Stimulated activated naive CD8-positive, alpha-beta T cell treated with anti-CD3 and anti-CD28 coated beads, Interleukin-15, Interleukin-2, amounts not matched to agents 100 U/mL and 50 U/mL, for 24 hours (primary cell): ENCODE measurements at places on chromosomes 3 and 15.

DNA sequence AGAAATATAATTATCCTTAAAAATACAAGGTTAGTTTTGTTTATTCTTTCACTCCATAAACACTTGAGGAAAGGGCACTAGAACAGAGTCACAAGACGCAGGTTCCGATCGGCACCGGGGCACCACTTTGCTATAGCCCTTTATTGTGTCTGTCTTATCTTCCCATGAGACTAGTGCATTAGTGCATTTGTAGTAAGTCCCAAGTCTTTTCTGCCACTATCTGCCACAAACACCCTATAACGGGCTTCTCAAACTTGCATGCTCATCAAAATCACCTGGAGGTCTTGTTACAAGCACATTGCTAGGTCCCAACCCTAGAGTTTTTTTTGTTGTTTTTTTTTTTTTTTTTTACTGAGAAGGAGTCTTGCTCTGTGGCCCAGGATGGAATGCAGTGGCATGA lies 213.1 kb downstream of the FOXP1 start:
- no peak for DNase-seq

DNA sequence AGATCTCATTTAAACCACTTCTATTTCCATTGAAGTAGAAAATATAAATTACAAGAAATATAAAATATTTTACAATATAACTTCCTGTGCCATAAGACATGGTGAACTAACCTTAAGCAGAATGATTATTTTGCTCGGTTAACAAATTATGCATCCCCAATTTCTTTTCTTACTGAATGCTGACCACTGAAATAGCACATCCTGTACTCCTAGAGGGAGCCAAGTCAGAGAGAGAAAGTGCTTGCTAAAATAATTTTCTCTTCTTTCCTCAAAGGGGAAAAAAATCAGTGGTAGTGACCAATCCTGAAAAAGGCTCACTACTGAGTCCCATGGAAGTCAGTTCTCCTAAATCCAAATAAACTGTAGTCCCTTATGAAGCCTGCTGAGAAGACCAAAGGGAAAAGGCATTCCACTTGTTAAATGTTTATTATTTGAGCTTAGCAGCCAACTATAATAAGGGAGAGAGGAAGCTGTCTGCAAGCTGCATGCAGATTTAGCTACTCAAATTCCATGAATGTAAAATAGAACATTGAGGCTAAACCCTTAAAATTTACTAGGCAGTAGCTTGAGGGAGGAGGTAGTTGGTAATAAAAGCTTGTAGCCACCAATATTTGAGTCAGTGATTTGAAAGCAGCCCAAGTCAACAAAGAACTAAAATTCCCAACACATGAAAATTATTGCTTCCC lies 33.1 kb downstream of the CEP152 start:
- DNase-seq: no peak

GRCh38 chr3:117626577-117626976 lies 917.0 kb downstream of the TUSC7 start:
- no peak for DNase-seq

DNA sequence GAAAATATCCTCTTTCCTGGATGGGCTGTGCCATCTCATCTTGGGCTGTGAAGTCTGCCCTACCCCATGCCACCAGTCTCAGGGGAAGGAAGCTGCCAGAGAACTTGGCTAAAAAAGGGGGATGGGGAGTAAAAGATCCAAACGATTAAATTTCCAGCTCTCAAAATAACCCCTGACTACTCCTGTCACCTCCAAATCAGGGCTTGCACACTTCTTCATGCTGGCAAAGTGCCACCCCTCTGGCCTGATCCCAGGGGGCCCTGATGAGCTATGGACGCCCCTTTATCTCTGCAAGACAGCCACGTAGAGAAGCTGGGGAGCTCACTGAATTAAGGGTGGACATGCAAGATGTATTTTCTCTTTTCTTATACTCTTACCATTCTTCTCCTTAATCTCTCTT lies 1.2 kb upstream of the MLF1 start:
- DNase-seq: no peak

DNA sequence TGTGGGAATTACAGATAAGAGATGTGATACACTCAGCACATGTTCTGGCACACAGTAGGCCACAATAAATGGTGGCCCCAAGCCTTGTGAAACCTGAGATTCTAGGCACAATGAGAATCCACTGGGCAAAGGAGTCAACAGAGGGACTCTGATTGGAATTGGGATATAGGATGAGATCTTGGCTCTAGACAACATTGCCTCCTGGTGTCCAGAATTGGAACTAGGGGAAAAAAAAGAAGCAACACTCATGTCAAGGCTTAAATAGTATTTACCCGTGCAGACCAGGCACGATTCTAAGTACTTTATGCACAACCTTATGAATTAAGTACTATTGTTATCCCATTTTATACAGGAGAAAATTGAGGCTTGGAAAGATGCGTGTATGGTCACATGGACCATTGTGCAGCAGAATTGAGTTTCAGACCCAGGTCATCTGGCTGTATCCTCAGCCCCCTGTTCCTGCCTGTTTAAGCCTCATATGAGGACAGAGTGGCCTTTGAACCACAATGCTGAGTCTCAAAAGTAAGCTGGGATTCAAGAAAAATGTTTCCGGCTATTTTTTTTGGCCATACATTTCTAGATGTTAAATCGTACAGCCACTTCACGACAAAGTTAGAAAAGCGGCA lies 124.8 kb downstream of the SV2B start:
- DNase-seq: no peak

GRCh38 chr15:32106401-32107381 lies 76.4 kb downstream of the CHRNA7 start:
- no peak for DNase-seq

DNA sequence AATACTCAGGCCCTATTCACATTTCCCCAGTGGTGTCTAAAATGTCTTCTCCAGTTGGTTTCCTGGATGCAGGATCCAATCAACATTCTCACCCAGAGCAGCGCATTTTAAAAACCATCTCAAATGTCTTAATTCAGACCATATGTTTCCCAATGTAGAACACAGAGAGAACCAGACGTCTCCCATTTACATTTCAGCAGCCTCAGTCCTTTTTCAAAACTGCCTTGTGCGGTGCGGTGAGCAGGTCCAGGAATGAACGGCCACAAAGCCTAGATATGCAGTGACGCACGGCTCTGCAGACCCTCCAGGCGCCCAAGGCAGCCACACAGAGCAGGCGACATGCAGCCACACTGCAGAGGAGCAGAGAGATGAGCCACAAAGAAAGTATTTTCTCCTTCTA lies 66.1 kb upstream of the MEX3B start:
- DNase-seq: no peak

GRCh38 chr3:86257955-86258641 lies 732.9 kb downstream of the VGLL3 start:
- DNase-seq: no peak

GRCh38 chr3:72591522-72592421 lies 256.5 kb downstream of the SHQ1 start:
- no peak for DNase-seq

DNA sequence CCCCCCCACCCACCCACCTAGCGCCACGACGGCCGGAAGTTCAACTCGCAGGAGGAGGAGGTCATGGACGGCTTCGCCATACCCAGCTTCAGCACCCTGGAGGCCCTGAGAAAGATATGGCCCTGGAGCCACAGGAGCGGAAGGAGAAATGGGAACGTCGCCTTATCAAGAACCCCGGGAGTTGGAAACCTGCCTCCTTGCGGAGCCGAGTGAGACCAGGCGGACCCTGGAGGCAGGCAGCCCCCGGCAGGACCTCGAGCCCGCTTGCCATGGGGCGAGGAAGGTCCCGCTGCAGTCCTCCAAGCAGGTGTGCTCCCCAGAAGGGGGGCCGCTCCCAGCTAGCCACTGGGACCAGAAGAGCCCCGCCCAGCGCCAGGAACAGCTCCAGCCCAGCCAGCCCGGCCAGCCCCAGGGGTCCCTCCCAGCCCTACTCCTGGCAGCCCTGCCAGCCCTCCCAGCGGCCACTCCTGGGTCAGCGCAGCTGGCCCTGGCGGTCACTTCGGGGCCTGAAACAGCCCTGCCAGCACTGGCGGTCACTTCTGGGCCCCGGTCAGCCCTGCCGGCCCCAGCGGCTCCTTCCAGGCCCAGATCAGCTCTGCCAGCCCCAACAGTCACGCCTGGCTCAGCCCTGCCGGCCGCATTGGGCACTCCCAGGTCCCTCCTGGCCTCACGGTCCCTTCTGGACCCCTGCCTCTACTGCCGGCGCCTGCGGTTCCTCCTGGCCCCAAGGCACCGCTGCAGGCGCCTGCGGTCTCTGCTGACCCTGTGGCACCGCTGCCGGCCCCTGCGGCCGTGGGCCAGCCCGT lies 10.3 kb upstream of the ROPN1B start:
- DNase-seq: no peak

DNA sequence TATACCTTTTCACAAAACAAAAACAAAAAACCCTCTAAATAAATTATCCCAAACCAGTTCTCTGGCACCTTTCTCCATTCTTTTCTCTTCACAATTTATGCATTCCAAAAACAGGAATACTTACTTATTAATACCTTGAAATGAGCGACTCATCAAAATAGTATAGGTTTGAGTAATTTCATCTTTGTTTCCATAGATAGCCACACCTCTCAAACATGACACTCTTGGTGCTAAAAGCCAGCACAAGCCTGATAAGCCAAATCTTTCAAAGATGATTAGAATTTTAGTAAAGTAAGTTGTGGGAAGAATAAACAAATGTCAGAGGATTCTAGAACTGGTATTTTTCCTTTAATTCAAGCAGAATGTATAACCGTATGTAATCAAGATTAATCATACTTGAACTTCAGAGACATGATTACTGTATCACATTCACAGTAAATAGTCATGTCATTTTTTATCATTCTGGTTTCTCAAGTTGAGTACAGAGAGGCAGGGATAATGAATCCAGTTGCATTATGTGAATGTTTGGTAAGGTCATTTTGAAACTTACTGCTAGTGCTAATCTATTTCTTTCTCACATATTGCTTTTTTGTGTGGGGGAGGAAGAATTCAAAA lies 12.1 kb upstream of the WDR5B start:
- DNase-seq: no peak

GRCh38 chr3:54563501-54564200 lies 364.2 kb downstream of the LRTM1 start:
- DNase-seq: no peak
